D341Med (cell line): ENCODE measurements at places on chromosomes 6 and 20.

- no peak for DNase-seq
Observed at GRCh38 chr20:1308067-1308701, 20.8 kb downstream of the SDCBP2 start.

GRCh38 chr20:38179846-38180245, 14.8 kb upstream of the TGM2 start:
- DNase-seq = no peak

GRCh38 chr20:10573273-10573950, 100.4 kb downstream of the JAG1 start:
- DNase-seq = no peak

- DNase-seq = peak; percentile 72
Observed at GRCh38 chr20:45095805-45096238, 5.1 kb downstream of the KCNS1 start.

- DNase-seq = peak; percentile 41
Observed at GRCh38 chr6:28597217-28597835, 71.6 kb downstream of the GPX5 start.

- no peak for DNase-seq
Observed at GRCh38 chr20:56806952-56807517, 177.9 kb downstream of the TFAP2C start.

- DNase-seq = no peak
Observed at GRCh38 chr20:41631826-41632225, 13.6 kb upstream of the CHD6 start.

DNA sequence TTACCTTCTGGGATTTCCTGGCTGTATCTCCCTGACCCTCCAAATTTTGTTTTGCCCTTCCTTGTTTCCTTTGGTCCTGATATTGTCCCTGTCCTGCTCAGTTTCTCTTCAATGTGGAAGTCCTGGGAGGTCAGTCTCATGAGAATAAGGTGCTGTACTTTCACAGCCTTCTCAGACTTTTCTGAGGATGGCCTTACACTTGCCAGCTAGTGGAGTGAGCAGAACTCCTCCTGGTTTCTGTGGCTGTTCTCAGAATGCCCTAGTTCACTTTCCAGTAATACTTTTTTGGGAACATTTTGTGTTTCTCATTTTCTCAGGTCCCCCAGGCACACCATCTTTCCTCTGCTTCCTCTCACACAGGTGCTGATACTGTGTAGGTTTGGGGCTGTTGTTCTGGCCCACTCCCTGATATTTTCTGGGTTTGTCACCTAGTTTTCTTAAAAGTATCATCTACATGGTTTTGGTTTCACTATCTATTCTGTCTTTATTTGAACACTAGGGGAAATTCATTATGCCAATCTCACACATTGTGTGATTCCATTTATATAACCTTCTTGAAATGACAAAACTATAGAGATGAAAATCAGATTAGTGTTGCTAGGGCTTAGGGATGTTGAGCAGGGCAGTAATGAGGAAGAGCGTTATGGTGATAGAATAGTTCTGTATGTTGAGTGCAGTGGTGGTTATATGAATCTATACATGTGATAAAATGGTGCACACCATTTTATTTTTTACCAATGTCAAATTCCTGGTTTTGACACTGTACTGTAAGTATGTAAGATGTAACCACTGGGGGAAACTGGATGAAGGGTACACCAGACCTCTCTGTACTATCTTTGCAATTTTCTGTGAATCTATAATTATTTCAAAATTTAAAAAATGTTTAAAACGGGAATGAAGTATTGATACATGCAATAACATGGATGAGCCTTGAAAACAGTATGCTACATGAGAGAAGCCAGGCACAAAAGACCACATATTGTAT, 27.2 kb upstream of the BRPF3 start:
- DNase-seq = no peak

DNA sequence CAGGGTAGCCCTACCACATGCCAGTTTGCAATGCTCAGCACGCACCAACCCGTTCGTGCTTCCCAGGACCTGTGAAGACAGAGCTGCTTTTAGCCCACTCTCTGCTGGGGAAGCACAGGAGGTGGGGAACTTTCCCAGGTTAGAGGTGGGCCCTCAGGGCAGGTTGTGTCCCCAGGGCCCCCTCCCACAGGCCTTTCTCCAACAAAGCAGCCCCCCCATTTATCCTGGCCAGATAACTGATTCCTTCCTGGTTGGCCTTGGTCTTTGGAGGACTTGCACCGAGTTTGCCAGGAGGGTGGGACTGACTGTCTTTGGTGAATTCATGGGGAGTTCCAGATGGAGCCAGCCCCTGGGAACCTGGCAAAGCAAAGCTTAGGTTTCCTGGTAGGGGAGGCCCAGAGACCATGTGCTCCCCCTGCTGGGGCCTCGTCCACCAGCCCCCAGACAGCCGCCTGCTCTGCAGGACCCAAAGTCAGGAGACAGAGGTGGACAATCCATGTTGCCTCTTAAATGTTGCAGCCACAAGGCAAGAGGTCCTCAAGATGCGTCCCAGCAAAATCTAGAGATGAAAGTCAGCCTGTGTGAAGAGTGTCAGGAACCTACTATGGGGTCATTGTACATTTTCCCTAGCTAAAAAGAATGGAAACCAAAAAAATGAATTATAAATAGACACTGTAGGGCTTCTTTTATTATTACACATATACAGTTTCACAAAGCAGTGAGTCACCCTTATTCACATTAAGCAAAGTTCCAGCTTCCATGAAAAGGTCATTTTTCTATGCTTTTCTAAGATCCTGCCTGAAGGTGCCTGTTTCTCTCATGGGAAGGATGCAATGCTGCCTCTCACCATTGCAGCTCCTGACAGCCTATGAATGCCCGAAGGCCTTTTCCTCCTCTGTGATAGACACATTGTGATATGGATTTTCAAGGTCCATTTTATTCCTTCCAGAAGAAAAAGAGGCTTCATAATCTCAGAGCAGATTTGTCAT, 497.8 kb downstream of the PREX1 start:
- DNase-seq = peak; percentile 54

- no peak for DNase-seq
Observed at GRCh38 chr20:40494248-40494647, 194.8 kb downstream of the MAFB start.

DNA sequence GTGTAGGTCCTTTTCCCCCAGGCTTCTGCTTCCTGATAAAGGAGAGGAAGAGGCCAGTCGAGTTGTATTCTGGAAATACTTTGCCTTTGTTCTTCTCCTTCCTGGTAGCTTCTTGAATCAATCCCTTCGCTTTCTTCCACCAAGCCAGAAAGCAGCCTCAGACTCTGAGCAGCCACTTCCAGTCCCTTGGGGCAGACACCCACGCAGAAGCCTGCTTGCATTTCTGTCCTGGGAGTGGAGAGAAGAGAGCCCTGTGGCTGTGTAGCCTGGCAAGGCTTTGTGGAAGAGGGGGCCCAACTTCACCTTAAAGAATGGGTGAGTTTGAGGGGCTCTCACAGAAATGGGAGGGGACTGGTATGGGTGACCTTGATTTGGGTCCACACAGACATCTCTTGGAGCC, 211.0 kb upstream of the SSTR4 start:
- no peak for DNase-seq

DNA sequence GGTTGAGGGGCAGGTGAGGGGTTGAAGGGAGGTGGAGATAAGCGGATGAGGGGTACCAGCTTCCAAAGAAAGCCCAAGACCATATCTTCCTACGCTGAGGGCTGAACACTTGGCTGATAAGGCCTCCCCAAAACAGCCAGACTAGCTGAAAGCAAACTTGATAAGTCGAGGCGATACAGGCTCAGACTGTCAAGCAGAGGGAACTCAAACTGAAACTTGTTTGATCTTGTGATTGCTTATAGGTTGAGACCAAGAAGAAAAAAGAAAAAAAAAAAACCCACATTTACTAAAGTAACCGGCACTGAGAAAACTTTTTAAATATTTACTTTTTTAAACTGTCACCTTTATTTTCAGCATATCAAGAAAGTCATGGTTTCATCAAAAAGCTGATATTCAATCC, 73.6 kb downstream of the TRERF1 start:
- no peak for DNase-seq

DNA sequence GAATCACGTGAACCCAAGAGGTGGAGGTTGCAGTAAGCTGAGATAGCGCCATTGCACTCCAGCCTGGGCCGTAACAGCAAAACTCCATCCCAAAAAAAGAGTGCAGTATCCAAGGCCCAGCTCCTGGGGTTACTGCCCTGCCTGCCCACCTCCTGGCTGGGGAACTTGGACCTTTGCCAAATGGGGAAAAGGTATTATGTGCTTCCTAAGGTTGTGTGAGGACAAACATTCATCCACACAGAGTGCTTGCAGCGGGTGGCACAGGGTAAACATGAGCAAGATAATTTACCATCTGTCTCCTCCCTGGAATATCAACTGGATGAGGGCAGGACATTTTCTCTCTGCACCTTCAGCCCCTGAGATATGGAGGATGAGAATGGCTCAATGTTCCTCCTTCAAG, 94.9 kb upstream of the POPDC3 start:
- DNase-seq = no peak

GRCh38 chr6:31952890-31953289, 5.9 kb downstream of the NELFE start:
- no peak for DNase-seq

- DNase-seq = no peak
Observed at GRCh38 chr6:127902933-127903332, 2.1 kb upstream of the THEMIS start.

- no peak for DNase-seq
Observed at GRCh38 chr6:33672808-33673207, 38.7 kb downstream of the UQCC2 start.

- no peak for DNase-seq
Observed at GRCh38 chr6:137872581-137873115, 5.6 kb downstream of the TNFAIP3 start.

- DNase-seq = no peak
Observed at GRCh38 chr6:46719099-46719498, 16.1 kb downstream of the PLA2G7 start.

- DNase-seq = peak; percentile 6
Observed at GRCh38 chr6:36128073-36128472, 2.2 kb upstream of the MAPK13 start.

DNA sequence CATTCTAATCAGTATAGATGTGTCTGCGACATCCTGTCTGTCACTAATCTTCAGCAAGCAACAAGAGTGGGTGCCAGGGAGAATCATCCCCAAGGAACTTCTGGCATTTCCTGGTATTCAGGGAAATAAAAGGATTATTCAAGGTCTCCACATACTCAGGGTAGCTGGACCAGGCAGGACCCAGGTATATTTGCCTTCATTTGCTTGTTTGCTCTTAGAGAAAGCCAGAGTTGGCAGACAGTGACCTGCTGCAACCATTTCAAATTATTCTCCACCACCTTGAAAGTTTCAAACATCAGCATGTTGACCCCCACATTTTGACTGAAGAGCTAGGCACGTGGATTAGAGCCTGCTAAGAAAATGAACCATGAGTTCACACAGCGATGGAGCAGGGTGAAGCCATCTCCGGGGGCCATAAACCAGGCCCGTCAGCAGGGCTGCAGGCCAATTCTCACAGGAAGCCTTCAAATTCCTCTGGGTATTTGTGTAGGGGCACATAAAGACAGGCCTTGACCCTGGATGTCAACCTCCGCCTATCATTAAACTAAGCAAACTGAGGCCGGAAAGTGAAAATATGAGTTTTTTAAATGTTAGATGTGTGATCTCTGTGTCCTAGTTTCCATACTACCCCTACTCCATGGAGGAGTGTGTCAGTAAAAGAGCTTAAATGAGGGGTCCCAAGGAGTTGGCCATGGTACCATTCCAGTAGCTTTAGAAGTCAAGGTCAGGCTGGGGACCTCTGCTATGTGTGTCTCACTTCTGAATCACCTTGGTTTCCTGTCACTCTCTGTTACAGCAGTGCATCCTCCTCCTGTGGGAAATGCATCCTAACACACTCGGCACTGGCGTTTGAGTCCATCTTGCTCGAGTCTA, 32.9 kb downstream of the TRAM2 start:
- DNase-seq = no peak

GRCh38 chr20:59772373-59772705, 161.1 kb downstream of the SYCP2 start:
- DNase-seq = no peak

DNA sequence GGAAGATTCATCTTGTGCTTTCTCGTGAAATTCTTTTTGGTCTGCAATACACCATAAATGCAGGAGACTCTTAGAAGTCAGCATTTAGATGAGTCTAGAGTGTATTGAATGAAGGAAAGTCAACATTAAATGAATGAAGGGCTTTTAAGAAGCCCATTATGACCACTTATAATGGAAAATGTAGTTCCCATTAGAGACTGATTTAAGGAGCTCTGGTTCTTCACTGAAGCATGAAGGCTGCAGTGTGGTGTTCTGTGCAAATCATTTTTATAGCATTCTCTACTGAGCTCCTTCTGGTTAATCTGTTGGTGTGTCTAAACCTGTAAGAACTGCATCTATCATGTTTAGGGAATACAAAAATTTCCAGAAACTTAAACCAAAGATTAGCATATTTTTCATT, 19.7 kb downstream of the NCOA7 start:
- DNase-seq = no peak

- no peak for DNase-seq
Observed at GRCh38 chr6:169343886-169344749, 90.5 kb upstream of the THBS2 start.

DNA sequence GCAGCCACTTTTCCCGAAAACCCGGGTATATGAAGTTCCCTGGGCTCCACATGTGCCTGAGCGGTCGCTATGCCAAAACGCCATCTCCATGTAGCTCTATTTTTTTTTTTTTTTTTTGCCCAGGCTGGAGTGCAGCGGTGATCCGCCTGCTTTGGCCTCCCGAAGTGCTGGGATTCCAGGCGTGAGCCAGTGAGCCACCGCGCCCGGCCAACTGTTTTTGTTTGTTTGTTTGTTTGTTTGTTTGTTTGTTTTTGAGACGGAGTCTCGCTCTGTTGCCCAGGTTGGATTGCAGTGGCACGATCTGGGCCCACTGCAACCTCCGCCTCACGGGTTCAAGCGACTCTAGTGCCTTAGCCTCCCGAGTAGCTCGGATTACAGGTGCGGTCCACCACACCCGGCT, 237.5 kb upstream of the IRAK1BP1 start:
- DNase-seq = no peak

GRCh38 chr6:125924169-125924568, 32.4 kb upstream of the HINT3 start:
- DNase-seq = no peak

DNA sequence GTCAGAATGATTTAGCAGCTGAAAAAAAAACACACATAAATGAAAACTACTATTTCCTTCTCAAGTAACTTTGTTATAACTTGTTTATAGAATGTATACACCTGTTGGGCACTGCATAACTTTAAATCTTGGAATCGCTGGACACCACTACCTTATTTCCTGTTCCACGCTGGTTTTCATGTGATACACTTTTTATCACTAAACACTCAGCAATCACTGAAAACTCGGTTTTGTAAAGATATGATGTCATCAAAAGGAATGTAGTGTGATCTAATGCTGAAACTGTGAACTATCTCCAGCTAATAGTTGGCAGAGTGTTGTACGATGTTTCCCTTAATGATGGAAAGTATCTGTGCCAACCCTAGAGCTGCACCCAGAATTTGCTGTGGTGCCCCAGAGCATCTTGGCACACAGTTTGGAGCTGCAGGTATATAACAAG, 127.9 kb downstream of the BACH2 start:
- no peak for DNase-seq

- peak; percentile 73 for DNase-seq
Observed at GRCh38 chr6:139373154-139373927, 1.1 kb downstream of the CITED2 start.
